ENCODE measurements at places on chromosomes 6 and 20.

GRCh38 chr6:17039266-17039665 is 62.6 kb upstream of the STMND1 start:
- DNase-seq = no peak

DNA sequence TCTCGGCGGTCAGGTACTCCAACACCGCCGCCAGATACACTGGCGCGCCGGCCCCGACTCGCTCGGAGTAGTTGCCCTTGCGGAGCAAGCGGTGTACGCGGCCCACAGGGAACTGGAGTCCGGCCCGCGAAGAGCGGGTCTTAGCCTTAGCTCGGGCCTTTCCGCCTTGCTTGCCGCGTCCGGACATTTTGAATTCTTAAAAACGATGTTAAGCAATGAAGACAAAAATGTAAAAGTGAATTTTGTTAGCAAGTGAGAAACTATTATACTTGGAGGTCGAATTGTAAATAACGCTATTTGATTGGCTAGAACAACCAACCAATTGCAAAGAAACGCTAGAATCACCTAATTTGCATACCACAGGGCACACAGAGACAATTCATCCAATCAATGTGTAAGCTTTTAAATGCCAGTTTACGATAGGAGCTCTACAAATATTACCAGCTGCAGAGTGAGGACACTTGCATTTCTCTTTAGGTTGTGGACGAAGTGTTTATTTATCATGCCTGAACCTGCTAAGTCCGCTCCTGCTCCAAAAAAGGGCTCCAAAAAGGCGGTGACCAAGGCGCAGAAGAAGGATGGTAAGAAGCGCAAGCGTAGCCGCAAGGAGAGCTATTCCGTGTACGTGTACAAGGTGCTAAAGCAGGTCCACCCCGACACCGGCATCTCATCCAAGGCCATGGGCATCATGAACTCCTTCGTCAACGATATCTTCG is 112.0 kb downstream of the HFE start:
- peak; percentile 98 for DNase-seq

GRCh38 chr20:16393297-16393696 is 180.0 kb downstream of the KIF16B start:
- DNase-seq = no peak

GRCh38 chr20:38840053-38840893 is 34.8 kb downstream of the PPP1R16B start:
- no peak for DNase-seq

DNA sequence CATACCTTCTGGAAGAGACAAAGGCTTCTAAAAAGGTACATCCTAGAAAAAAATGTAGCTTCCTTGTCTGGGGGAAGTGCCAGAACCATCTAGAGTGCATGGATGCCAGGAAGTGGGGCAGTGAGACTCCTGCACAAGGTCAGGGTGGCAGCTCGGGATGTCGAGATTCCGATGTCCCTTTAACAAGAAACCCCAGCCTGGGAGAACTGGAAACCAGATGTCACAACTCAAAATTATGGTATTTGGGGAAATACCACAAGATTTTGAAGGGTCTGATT is 168.4 kb downstream of the ZDHHC14 start:
- DNase-seq = no peak

GRCh38 chr6:125233202-125233601 is 68.6 kb downstream of the HDDC2 start:
- DNase-seq = no peak

All from hematopoietic multipotent progenitor cell treated with erythropoietin and hydrocortisone succinate and interleukin-3 and kit ligand, for 8 days (in vitro differentiated cells).